ENCODE measurements at places on chromosomes 4 and X.

- DNase-seq, result no peak
Observed at GRCh38 chrX:152847281-152847680, 16.4 kb downstream of the NSDHL start.

- DNase-seq, result no peak
Observed at GRCh38 chr4:44984083-44984482, 257.7 kb upstream of the GNPDA2 start.

DNA sequence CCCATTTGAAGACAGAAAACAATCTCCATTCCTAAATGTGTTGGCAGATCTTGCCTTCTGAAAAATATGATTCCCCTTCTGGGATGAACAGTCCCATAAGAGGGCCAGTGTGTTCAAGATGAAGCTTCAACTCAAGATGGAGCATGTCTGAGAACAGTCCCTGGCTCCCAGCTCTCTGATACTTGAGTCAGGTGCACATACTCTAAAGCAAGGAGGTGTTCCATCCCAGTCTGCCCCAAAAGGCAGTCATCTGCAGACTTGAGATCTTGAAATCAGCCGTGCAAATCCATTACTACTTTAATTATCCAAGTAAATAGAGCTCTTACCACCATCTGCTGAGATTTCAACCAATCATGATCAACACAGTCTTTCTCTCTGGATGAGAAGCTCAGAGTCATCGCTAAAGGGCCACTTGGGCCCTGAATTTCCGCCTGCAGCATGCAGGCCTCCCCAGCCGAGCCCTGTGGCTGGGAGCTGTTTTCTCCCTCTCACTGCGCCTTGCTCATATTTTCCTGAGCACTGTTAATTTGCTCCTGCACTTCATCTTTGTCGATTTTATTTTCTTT, 22.2 kb downstream of the CCDC149 start:
- no peak for DNase-seq

DNA sequence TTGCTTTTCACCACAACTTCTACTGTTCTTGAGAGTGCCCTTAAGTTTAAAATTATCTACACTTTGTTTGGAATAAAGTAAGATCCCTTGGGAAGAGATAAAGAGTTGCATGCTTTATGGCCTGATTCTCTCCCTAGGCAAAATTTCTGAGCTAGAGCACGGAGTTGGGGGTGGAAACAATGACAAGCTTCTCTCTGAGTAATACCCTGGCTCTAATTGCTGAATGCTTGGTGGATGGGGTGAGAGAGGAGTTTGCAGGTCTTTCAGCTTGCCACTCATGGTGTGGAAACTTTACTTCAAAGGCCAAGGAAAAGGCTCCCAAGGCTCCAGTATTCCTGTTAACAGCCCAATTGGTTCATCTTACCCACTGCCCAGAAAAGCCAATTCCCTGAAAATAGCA, 26.1 kb upstream of the PRDM8 start:
- DNase-seq, result no peak

GRCh38 chr4:142700531-142700930, 145.6 kb downstream of the INPP4B start:
- no peak for DNase-seq

DNA sequence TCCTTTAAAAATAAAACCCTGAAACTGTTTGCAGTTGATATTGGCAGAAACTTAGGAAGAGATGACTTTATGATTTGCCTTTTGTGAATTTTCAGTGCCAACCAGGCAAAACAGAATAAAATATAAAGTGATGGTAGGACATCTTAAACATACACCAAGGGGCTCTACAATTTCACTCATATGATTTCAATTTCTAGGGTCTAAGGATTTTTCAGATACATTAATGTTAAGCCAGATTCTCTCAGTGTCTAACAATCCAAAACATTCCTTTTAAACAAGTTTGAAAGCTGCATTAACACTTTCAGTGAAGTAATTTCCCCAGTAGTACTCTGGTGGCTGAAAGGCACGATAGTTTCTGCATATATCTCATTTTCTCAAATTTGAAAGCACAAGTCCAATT, 1262.0 kb upstream of the ADGRL3 start:
- no peak for DNase-seq

DNA sequence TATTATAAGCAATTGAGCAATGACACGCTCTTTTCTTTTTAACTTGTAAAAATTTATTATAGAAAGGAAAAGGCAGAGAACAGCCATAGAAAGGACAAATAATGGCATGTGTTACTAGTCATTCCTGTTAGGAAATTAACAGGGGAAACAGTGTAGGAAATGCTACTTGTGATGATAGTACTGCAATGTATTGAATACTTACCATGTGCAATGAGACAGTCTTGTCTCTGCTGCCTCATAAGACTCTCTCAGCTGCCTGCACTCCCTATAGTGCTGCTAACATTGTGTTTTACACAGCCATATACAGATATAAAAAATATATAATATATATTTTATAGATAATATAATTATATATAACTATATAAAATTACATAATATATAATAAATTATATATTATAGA, 62.3 kb upstream of the SHOX start:
- DNase-seq, result no peak
